Activated CD8-positive, alpha-beta T cell treated with anti-CD3 and anti-CD28 coated beads, Interleukin-2, amount 10 ng/mL, durations not matched to agents 7 days and 5 days (primary cell): ENCODE measurements at places on chromosomes 13 and 19. TPM values are rescaled to one million over a fixed set of nuclear protein-coding genes. Genes with fewer than 3 reads are reported as not detected.

- H3K27ac ChIP-seq, result peak overlapping the region; percentile 67
- no peaks in the 10 kb centered on the region for H3K27me3 ChIP-seq
- peaks cover 37% of the 10 kb centered on the region for H3K36me3 ChIP-seq
- no peak for DNase-seq
Measured at GRCh38 chr19:45507872-45508416, 665 bp downstream of the VASP start.

DNA sequence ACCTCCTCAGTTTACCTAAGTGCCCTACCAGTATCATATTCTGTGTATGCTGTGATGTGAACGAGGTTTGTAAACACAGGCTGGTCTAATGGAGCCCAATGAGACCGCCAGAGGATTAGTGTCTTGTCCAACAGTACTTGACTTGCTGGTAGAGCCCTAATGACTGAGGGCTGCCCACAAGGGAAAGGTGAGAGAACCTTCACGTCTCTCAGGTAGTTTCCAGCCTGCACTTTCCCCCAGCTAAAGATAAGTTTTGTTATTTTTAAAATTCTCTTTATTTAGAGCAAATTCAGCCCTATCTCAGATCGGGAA is 498 bp upstream of the RBM26 start:
- peaks cover 12% of the 10 kb centered on the region for H3K36me3 ChIP-seq
- DNase-seq, result no peak
- peaks cover 16% of the 10 kb centered on the region for H3K4me1 ChIP-seq
- H3K4me3 ChIP-seq, result no peak overlapping the region

GRCh38 chr13:96730676-96731075 is 263.6 kb downstream of the OXGR1 start:
- no peak for DNase-seq
- no peak overlapping the region for H3K27ac ChIP-seq
- H3K4me1 ChIP-seq, result no peaks in the 10 kb centered on the region
- H3K4me3 ChIP-seq, result no peak overlapping the region
- no peaks in the 10 kb centered on the region for H3K27me3 ChIP-seq

DNA sequence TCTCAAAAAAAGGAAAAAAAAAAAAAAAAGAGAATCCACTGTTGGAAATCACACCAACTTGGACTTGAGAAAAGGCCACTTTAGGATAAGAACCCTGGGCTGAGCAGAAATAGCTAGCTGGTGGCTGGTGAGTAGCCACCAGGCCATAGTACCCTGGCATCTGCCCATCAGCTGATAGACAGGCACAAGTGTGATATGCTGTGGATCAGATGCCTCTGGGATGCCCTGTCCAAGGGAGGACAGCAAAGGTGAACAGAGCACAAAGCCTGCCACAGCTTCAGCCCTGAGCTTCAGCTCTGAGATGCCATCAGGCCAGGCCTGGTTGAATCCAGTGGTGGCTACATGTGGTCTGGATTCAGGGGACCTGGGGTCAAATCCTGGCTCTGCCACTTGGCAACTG is 8.7 kb downstream of the SIRT2 start:
- H3K4me1 ChIP-seq, result peaks cover 4% of the 10 kb centered on the region
- H3K4me3 ChIP-seq, result no peak overlapping the region
- no peak overlapping the region for H3K27ac ChIP-seq
- no peaks in the 10 kb centered on the region for H3K27me3 ChIP-seq
- H3K36me3 ChIP-seq, result peaks cover 13% of the 10 kb centered on the region

GRCh38 chr13:94470126-94470525 is 9.4 kb downstream of the DCT start:
- peaks cover 2% of the 10 kb centered on the region for H3K27me3 ChIP-seq
- no peak for DNase-seq
- no peak overlapping the region for H3K27ac ChIP-seq
- H3K4me1 ChIP-seq, result no peaks in the 10 kb centered on the region
- no peaks in the 10 kb centered on the region for H3K36me3 ChIP-seq

- DNase-seq, result no peak
- peaks cover 38% of the 10 kb centered on the region for H3K4me1 ChIP-seq
- peaks cover 43% of the 10 kb centered on the region for H3K27me3 ChIP-seq
- H3K4me3 ChIP-seq, result peak overlapping the region; percentile 79
Measured at GRCh38 chr19:44846455-44847143, 502 bp downstream of the NECTIN2 start.

- H3K4me3 ChIP-seq, result no peak overlapping the region
- no peaks in the 10 kb centered on the region for H3K4me1 ChIP-seq
- H3K27ac ChIP-seq, result no peak overlapping the region
- no peaks in the 10 kb centered on the region for H3K27me3 ChIP-seq
- peaks cover 22% of the 10 kb centered on the region for H3K36me3 ChIP-seq
Measured at GRCh38 chr13:73880365-73880764, 253.8 kb downstream of the KLF12 start.

- H3K27ac ChIP-seq, result peak overlapping the region; percentile 23
- no peak for DNase-seq
- H3K4me3 ChIP-seq, result no peak overlapping the region
- peaks cover 13% of the 10 kb centered on the region for H3K36me3 ChIP-seq
Measured at GRCh38 chr19:43572171-43572588, 3.1 kb downstream of the XRCC1 start.

DNA sequence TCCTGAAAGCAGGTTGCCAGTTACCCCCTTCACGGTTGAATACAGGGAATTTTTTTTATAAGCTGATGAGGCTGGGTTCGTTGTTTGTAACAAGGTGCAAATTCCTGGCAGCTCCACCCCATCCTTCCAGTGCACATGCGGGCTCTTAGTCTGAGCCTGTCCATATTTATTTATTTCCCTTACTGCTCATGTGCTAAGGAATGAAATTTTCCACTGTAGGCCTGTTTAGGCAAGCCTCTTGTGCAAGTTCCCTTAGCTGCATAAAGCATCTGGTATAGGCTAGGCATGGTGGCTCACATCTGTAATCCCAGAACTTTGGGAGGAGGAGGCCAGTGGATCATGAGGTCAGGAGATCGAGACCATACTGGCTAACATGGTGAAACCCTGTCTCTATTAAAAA is 560.9 kb upstream of the PCDH9 start:
- H3K36me3 ChIP-seq, result no peaks in the 10 kb centered on the region
- H3K4me1 ChIP-seq, result no peaks in the 10 kb centered on the region
- no peaks in the 10 kb centered on the region for H3K27me3 ChIP-seq
- H3K4me3 ChIP-seq, result no peak overlapping the region
- no peak overlapping the region for H3K27ac ChIP-seq

- H3K4me1 ChIP-seq, result no peaks in the 10 kb centered on the region
- H3K27ac ChIP-seq, result no peak overlapping the region
- no peaks in the 10 kb centered on the region for H3K36me3 ChIP-seq
- no peak overlapping the region for H3K4me3 ChIP-seq
- DNase-seq, result no peak
- peaks cover 8% of the 10 kb centered on the region for H3K27me3 ChIP-seq
Measured at GRCh38 chr13:26881154-26881553, 120.6 kb upstream of the GPR12 start.

DNA sequence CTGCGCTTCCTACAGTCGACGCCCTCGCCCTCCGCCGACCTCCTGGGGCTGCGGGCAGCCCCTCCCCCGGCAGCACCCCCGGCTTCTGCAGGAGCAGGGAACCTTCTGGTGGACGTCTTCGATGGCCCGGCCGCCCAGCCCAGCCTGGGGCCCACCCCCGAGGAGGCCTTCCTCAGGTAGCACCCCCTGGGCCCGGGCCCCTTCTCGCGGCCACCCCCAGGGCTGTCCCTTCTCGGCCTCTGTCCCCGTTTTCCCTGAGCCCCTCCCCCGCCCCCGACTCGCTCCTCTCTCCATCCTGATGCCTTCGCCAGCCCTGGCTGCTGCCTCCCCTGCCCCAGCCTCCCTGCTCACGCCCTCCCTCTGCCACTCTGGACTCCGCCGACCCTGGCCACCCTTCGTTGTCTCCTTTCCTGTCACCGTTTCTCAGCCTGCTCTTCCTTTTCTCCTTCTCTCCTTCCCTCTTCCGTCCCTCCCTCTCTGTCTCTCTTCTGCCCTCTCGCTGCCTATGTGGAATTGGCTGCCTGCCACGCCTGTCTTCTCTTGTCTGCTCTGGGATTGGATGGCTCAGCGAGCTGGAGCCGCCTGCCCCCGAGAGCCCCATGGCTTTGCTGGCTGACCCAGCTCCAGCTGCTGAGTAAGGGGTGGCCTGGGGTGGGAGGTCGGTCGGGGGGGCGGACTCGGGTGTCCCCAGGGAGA is 11.0 kb downstream of the FUZ start:
- H3K27ac ChIP-seq, result no peak overlapping the region
- no peak for DNase-seq
- no peaks in the 10 kb centered on the region for H3K27me3 ChIP-seq
- H3K4me3 ChIP-seq, result no peak overlapping the region
- H3K36me3 ChIP-seq, result peaks cover 40% of the 10 kb centered on the region

DNA sequence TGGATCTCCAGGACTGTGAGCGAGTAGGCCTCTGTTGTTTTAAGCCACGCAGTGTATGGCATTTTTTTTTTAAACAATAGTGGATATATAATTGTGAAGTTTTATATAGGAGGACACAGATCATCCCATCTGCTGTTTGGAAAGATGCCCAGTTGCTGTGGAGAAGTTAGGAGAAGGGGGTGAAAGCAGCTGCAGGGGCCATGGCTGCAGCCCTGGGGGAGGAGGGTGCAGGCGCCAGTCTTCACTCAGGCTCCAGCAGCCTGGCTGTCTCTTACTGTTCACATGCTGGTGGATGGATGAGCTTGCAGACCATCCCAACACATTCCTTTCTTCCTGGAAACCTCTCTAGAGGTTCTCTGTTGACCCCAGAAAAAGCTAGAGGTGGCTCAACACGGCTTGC is 242.3 kb downstream of the TEX29 start:
- DNase-seq, result no peak
- H3K4me3 ChIP-seq, result no peak overlapping the region
- H3K36me3 ChIP-seq, result no peaks in the 10 kb centered on the region
- no peak overlapping the region for H3K27ac ChIP-seq

DNA sequence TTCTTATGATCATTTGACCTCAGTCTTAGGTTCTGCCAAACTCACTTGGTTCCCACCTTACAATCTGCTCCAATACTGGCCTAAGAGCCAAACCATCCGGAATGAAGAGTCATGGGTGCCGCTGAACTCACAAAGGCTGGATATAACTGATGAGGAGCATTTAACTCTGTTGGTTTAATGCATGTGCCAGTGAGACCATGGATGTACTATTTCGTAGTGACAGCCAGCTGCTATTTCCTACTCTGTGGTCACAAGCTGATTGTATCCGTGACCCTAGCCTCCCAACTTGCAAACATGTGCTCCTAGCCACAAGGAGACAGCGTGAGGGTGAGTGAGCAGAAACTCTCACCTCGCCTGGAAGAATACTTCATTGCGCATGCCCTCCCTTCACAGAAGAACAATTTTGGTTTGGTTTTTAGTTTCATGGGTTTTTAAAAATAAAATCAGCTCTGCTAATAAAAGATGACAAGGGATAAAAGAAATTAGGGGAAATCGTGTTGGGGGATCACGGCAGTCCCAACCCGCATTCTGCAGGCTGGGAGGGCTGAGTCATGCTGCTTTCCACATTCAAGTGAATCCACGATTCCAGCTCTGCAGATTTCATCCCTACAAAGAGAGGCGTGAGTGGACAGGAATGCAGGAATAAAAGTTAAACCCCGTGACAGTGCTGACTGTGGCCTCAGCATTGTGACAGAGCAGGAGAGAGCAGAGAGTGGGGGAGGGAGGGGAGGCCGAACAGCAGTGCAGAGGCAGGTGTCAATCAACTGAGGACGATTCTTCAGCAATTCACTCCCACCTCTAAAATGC is 66.8 kb upstream of the RAP2A start:
- H3K36me3 ChIP-seq, result peaks cover 2% of the 10 kb centered on the region
- no peak overlapping the region for H3K4me3 ChIP-seq
- no peaks in the 10 kb centered on the region for H3K27me3 ChIP-seq
- peaks cover 9% of the 10 kb centered on the region for H3K4me1 ChIP-seq

Gene NAA16
- total RNA-seq, result 38.7 TPM

Gene PRSS57
- not detected for total RNA-seq

Gene ZNF284
- total RNA-seq, result 2.5 TPM

Gene PRMT1
- 169 TPM for total RNA-seq

Gene PLPP2
- not detected for total RNA-seq

Gene MYH14
- not detected for total RNA-seq

Gene DNAAF3
- 0.21 TPM for total RNA-seq
